ENCODE measurements at places on chromosomes 11 and 22.

- no peak for DNase-seq
Measured at GRCh38 chr22:22877523-22878210, 9.9 kb upstream of the IGLL5 start.

DNA sequence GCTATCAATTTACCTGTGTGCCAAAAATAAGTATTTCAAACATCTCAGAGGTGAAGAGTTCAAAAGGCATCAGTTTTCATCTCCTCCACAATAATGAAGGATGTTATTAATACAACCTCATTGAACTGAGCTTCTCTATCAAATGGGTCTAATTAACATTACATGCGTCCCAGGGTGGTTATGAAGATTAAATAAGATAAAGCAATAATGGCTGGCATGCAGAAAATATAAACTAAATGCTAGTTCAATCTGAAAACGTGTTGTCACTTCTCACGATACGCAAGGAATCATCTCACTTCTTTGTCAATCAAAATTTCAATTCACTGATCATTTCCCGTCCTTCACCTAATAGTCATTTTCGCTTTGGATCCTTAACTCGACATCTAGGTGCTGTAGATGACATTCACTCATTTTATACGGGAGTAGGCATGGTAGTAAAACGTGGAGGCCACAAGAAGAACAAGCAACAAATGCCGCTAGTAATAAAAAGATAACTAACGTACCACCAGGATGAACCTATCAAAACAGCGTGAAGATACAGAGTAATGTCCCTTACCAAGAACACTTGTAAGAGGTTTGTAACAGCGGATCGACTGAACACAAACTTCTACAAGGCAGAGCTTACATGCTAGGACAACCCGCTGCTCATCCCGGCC is 918 bp downstream of the CHORDC1 start:
- DNase-seq = no peak

DNA sequence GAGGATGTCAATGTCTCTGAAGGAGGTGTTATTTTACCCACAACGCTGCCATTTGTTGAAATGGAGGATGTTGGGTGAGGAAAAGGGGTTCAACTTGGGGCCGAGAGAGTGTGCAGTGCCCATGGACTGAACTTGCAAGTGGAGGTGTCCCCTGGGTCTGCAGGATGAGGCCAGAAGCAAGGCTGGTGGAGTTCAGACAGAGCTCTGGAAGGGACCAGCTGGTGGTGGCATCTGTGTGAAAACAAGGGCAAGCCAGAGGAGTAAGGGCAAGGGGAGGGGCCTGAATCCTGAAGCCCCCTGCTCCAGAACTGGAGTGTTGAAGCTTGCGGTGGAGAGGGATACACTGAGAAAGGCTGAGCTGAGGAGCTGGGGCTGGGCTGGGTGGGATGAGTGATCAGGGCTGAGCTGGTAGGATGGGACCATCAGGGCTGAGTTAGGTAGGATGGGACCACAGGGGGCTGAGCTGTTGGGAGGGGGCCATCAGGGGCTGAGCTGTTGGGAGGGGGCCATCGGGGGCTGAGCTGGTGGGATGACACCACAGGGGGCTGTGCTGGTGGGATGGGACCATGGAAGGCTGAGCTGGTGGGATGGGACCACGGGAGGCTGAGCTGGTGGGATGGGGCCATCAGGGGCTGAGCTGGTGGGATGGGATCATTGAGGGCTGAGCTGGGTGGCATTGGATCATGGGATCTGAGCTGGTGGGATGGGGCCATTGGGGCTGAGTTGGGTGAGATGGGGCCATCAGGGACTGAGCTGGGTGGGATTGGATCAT is 13.4 kb upstream of the CTSD start:
- no peak for DNase-seq

- DNase-seq = no peak
Measured at GRCh38 chr22:38706901-38707195, 1.1 kb downstream of the GTPBP1 start.

- no peak for DNase-seq
Measured at GRCh38 chr11:70549796-70550195, 151.5 kb downstream of the CTTN start.

DNA sequence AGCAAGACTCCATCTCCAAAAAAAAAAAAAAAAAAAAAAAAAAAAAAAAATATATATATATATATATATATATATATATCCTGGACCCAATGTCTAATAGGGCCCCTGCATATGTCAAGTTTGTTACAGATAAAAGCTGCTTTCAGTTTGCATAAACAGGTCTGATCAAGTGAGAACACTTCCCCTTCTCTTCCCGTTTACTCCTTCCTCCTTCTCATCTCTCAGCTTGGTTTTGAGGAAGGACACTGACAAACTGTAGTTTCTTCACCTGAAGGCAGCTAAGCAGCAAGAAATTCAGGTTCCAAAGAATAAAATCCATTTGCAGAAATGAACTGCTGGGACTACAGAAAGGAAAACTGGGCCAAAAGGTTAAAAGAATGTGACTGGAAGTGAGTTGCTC is 11.7 kb downstream of the THOC5 start:
- no peak for DNase-seq

DNA sequence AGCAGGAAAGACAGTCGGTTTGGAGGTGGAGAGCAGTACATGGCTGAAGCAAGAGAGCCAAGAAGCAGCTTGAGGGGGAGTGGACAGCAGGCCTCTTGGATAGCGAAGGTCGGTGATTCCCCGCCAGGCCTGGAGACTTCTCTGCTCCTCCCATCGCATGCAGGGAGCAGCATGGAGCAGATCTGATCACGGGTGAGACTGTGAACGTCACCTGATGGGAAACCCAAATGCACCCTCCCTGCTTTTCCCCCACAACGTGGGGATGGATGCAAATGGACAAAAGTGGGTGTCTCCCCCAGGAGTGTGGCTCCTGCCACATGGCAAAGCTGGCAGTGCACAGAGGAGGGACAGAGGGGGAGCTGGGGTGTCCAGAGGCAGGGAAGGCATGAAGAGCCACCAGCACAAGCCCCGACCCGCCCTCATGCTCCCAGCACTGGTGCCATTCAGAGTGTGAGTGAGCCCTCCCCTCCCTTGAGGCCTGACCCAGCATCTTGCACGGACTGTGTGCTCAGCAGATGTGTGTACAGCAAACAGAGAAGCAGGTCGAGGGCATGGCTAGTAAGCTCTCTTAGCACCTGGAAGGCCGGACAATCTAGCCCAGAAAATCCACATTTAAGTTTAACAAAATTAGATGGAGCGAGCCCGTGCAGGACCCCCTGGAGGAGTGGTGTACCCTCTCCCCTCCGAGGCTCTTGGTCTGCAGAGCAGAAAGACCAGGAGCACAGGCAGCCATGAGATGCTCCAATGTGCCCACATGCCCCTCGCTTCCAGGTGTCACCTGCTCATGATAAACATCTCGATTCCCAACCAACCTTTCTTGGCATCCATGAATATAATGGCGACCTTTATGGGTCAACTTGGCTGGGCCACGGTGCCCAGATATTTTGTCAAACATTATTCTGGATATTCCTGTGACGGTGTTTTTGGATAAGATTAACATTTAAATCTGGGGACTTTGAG is 661.7 kb downstream of the TBC1D22A start:
- no peak for DNase-seq

GRCh38 chr22:44601189-44601588 is 100.8 kb upstream of the PRR5 start:
- DNase-seq = no peak

DNA sequence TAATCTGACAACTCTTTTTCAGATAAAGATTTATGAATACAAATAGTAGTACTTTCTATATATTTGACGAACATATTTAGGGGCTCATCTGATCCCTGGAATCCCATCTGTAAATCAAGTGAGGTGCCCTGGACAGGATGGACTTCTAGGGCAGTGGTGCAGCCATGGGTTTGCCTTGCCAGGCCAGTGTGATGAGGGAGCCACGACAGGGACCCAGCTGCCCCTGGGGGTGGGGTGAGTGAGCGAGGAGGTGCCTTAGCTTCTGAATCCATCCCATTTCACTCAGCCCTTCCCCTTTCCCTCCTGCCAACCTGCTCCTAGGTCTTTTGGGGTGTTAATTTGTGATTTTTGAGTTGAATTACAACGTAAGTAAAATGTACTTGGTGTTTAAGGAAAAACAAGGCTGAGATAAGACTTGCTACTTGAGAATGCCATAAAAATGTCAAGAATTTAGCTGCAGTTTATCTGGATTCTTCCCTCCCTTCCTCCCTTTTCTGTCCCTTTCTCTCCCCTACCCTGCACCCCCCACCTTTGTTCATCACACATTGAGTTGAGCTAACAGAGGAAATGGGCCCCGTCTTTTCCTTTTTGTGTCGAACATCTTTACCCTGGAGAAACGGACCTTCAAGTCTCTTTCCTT is 60.8 kb downstream of the PPFIBP2 start:
- DNase-seq = no peak

- no peak for DNase-seq
Measured at GRCh38 chr11:10742460-10743208, 8.4 kb upstream of the CTR9 start.

DNA sequence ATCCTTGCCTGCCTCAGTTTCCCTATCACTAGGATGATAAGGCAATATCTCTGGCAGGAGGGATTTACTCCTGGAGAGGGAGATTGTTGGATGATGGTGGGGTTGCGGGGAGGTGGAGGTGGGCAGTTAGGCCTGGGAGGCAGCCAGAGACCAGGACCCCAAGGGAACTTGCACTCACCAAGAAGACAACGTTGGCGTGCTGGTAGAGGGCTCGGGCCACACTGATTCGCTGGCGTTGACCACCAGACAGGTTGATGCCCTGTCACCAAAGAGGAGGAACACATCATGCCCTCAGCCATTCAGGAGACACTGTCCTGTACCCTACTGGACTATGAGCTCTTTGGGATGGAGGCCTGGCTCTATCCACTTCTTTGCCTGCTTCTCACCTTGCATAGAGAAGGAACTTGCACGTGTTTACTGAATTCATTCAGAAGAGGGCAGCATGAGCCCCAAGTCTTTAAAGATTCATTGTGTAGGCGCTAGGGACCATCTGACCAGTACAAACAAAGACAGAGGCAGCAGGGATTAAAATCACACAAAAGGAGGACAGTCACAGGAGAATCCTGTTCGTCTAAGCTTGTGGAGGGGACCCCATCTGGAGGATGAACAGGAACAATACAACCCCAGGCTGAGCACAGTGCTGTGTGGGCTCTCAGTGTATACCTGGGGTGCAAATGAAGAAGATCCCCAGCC is 24.2 kb upstream of the KCNJ11 start:
- no peak for DNase-seq

- no peak for DNase-seq
Measured at GRCh38 chr22:42291287-42291686, 20.8 kb upstream of the TCF20 start.

GRCh38 chr11:26527685-26528084 is 44.4 kb downstream of the MUC15 start:
- no peak for DNase-seq

- DNase-seq = no peak
Measured at GRCh38 chr11:84236436-84236835, 950.3 kb upstream of the CCDC90B start.

DNA sequence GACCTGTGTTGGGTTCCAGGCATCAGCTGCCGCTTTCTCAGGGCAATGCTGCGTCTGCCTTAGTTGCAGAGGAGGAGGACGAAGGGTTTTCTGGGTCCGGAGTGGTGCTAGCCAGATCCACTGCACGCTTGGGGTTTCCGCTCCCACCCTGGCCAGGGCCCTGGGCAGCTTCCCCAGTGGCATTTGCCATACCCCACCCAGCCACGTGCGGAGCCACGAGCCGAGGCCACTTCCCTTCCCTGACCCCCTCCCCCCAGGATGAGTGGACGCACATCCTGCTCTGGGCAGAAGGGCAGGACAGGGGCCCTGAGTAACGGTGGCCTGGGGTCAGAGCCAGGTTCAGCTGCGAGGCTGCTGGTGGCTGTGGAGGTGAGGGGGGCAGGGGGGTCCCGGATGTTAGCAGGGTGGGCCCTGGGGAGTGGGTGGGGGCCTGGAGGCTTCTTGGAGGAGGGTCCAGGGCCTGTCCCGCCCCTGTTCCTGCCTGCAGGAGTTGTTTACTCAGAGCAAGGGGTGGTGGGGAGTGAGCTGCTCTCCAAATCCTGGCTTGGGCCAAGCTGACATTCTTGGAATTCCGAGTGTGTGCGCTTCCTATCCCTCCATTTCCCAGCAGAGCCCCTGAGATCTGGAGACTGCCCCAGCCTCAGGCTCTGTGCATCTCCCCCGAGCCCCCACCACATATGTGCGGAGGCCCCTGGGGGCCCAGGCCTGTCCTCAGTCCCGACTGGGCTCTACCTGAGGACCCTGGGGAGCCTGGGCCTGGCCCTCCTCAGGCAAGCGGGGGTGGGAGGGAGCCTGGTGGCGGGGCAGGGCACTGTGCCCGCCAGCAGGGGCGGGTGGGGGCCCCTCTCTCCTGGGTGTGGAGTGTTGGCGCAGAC is 1.4 kb downstream of the TSPAN4 start:
- no peak for DNase-seq

- DNase-seq = no peak
Measured at GRCh38 chr11:62909107-62909894, 11.9 kb downstream of the CHRM1 start.

Data from putamen (tissue), 1 donor.